GM23338 (cell line): ENCODE measurements at places on chromosomes 3 and 15. TPM values are rescaled to one million over a fixed set of nuclear protein-coding genes. Genes with fewer than 3 reads are reported as not detected.

GRCh38 chr3:127442506-127442905 lies 148.0 kb downstream of the TPRA1 start:
- H3K27me3 ChIP-seq, result no peaks in the 10 kb centered on the region
- no peaks in the 10 kb centered on the region for H3K36me3 ChIP-seq
- no peak for DNase-seq
- no peak overlapping the region for H3K27ac ChIP-seq

DNA sequence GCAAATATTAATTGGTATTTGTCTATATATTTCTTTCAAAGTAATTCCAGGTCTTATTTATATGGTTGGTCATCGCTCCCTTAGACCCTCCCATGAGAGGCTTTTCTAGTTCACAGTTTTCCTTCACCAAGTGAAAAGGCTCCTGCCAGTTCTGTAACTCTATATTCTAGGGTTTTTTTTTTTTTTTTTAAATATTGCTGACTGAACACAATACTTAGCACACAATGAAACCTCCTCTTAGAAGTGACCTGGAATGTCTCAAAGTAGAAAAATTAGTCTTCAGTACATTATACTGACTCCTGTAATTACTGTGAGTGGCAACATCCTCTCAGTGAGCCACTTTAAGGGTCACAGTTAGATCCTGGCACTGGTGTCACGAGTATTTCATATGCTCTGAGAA lies 48.6 kb upstream of the CDAN1 start:
- no peaks in the 10 kb centered on the region for H3K36me3 ChIP-seq
- H3K4me1 ChIP-seq, result no peaks in the 10 kb centered on the region
- H3K27me3 ChIP-seq, result no peaks in the 10 kb centered on the region
- H3K4me3 ChIP-seq, result no peak overlapping the region
- H3K27ac ChIP-seq, result no peak overlapping the region

Gene DPPA2
- 9.3 and 14.3 TPM in 2 replicates for total RNA-seq

- no peaks in the 10 kb centered on the region for H3K36me3 ChIP-seq
- no peaks in the 10 kb centered on the region for H3K4me1 ChIP-seq
- no peak for DNase-seq
- H3K27ac ChIP-seq, result no peak overlapping the region
- no peaks in the 10 kb centered on the region for H3K27me3 ChIP-seq
- H3K4me3 ChIP-seq, result no peak overlapping the region
Observed at GRCh38 chr3:74605437-74605836, 9.0 kb downstream of the CNTN3 start.

DNA sequence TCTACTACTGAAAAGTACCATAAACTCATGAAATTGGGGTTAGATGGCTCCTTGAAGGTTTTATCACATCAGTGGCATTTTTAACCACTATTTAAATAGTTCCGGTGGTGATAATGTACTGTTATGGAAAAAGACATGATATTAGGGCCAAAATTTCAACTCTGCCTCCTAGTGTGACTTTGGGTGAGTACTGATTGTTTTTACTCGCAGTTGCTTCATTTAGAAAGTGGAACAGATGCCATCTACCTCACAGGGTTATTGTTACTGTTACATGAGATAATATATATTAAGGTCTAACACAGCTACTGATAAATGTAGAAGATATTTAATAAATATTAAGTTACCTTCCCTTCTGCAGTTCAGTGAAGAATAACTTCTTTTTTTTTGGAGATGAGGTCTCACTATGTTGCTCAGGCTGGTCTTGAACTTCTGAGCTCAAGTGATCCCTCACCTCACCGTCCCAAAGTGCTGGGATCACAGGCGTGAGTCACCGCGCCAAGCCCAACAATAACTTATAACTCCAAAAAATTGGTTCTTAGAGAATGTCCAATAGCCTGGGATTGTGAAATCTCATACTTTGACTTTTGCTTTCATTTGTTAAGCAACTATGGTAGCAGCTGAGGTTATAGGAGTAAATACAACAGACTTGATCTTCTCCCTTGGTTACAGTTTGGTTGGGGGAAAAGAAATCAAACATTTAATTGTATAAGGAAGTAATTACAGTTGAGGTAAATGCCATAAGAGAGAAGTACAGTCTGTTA lies 48.3 kb downstream of the MEF2A start:
- no peaks in the 10 kb centered on the region for H3K27me3 ChIP-seq
- H3K4me1 ChIP-seq, result peaks cover 30% of the 10 kb centered on the region
- DNase-seq, result no peak
- H3K36me3 ChIP-seq, result no peaks in the 10 kb centered on the region
- H3K4me3 ChIP-seq, result no peak overlapping the region
- H3K27ac ChIP-seq, result no peak overlapping the region

Gene CNTN3
- total RNA-seq, result 0.04 and 0.24 TPM in 2 replicates

Gene TMEM207
- not detected in 2 replicates for total RNA-seq

GRCh38 chr15:72781631-72782030 lies 1.9 kb downstream of the ADPGK start:
- no peak for DNase-seq
- H3K27ac ChIP-seq, result no peak overlapping the region

GRCh38 chr3:3447641-3448040 lies 268.1 kb upstream of the CRBN start:
- no peaks in the 10 kb centered on the region for H3K36me3 ChIP-seq
- no peak overlapping the region for H3K4me3 ChIP-seq
- no peak for DNase-seq
- no peaks in the 10 kb centered on the region for H3K27me3 ChIP-seq
- H3K4me1 ChIP-seq, result no peaks in the 10 kb centered on the region

GRCh38 chr15:61088675-61089074 lies 140.4 kb downstream of the RORA start:
- no peaks in the 10 kb centered on the region for H3K27me3 ChIP-seq
- H3K36me3 ChIP-seq, result no peaks in the 10 kb centered on the region
- no peak for DNase-seq
- peak overlapping the region; percentile 8; the same call in 1 of the 2 replicates for H3K4me3 ChIP-seq

Gene GOLGA6L7
- total RNA-seq, result not detected in 2 replicates

Gene PRRT3
- 5.1 and 6.9 TPM in 2 replicates for total RNA-seq

GRCh38 chr3:109098079-109098644 lies 19.8 kb downstream of the MORC1 start:
- H3K27me3 ChIP-seq, result no peaks in the 10 kb centered on the region
- H3K4me3 ChIP-seq, result no peak overlapping the region
- peak; percentile 73 for DNase-seq
- H3K27ac ChIP-seq, result no peak overlapping the region

- no peaks in the 10 kb centered on the region for H3K36me3 ChIP-seq
- no peak overlapping the region for H3K4me3 ChIP-seq
- no peaks in the 10 kb centered on the region for H3K27me3 ChIP-seq
- no peak overlapping the region for H3K27ac ChIP-seq
- no peaks in the 10 kb centered on the region for H3K4me1 ChIP-seq
Observed at GRCh38 chr3:167031364-167032049, 348.6 kb downstream of the ZBBX start.

GRCh38 chr3:167602041-167602440 lies 51.7 kb downstream of the WDR49 start:
- H3K27ac ChIP-seq, result no peak overlapping the region
- peak; percentile 40 for DNase-seq
- H3K36me3 ChIP-seq, result no peaks in the 10 kb centered on the region
- H3K4me1 ChIP-seq, result peaks cover 53% of the 10 kb centered on the region
- H3K4me3 ChIP-seq, result peak overlapping the region; percentile 18

- no peak for DNase-seq
- H3K4me3 ChIP-seq, result no peak overlapping the region
- H3K4me1 ChIP-seq, result no peaks in the 10 kb centered on the region
- no peaks in the 10 kb centered on the region for H3K36me3 ChIP-seq
Observed at GRCh38 chr3:48863122-48863521, 15.4 kb upstream of the PRKAR2A start.

Gene MKRN2OS
- not detected in 2 replicates for total RNA-seq

GRCh38 chr3:127982155-127982554 lies 67.1 kb downstream of the KBTBD12 start:
- H3K4me1 ChIP-seq, result no peaks in the 10 kb centered on the region
- no peaks in the 10 kb centered on the region for H3K36me3 ChIP-seq
- no peak overlapping the region for H3K4me3 ChIP-seq
- H3K27ac ChIP-seq, result no peak overlapping the region

GRCh38 chr3:48405971-48406370 lies 23.9 kb downstream of the PLXNB1 start:
- H3K4me3 ChIP-seq, result no peak overlapping the region
- H3K27ac ChIP-seq, result no peak overlapping the region
- no peaks in the 10 kb centered on the region for H3K27me3 ChIP-seq
- DNase-seq, result no peak
- peaks cover 13% of the 10 kb centered on the region for H3K36me3 ChIP-seq

DNA sequence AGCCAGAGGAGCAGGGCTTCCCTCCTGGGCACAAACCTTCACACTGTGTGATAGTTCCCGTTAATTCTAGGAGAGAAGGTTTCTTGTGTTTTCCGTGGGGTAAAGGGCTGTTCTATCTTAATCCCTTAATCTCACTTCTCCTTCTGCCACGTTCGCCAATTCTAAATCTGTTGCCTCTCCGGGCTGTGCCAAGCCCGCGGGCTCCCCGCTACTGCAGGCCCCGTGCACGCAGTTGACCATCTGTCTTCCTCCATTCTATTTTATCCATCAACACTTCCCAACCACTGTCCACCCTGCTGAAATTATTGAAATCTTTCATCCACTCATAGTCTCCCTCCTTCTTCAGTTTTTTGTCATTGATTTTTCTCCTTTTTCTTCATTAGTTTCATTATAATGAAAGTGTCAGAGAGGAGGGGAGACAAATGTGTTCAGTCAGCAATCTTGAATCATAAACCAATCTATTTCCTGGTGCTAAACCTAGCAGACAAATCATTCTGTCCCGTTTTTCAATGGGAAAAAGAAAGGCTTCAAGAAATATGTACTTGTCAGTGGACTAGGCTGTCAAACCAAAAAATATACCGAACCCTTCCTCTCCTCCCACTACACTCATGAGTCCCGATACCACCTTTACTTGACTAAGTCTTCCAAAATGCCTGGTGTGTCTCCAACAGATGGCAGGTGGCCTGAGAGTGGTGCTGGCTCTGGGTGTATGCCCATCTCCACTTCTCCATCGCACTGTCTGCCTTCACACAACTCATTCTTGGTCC lies 39.6 kb downstream of the SLCO2A1 start:
- no peak for DNase-seq
- no peaks in the 10 kb centered on the region for H3K36me3 ChIP-seq
- H3K27ac ChIP-seq, result no peak overlapping the region
- H3K4me1 ChIP-seq, result peaks cover 29% of the 10 kb centered on the region

DNA sequence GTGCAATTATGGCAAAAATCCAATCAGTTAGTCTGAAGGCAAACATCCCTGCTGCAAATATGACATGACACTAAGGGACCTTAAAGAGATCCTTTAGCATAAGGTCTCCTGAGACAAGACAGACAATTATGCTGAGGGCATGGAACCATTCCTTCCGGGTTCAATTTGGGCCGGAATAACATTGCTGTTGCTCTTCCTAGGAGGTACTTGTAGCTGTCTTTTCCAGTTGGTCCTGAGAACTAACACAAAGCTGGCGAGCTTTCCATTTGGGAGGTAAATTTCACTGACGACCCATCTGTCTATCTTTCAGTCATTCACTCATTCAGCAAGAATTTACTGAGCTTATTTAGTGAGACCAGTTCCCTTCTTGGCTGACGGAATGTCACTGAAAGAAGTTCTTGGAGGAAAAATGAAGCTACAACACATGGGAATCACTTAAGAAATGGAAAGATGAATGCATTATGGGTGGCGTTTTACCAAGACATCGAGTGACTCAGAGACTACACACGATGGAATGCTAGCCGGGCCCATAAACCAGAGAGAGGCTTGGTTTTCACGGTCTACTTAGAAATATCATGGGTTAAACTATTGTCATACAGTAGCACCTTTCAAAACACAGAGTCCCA lies 215.5 kb downstream of the PDZRN3 start:
- no peak for DNase-seq
- H3K36me3 ChIP-seq, result no peaks in the 10 kb centered on the region
- H3K27ac ChIP-seq, result no peak overlapping the region
- H3K4me3 ChIP-seq, result no peak overlapping the region

Gene SLC27A2
- 7.5 and 9.4 TPM in 2 replicates for total RNA-seq

Gene SLC15A2
- 0.90 and 5.2 TPM in 2 replicates for total RNA-seq

DNA sequence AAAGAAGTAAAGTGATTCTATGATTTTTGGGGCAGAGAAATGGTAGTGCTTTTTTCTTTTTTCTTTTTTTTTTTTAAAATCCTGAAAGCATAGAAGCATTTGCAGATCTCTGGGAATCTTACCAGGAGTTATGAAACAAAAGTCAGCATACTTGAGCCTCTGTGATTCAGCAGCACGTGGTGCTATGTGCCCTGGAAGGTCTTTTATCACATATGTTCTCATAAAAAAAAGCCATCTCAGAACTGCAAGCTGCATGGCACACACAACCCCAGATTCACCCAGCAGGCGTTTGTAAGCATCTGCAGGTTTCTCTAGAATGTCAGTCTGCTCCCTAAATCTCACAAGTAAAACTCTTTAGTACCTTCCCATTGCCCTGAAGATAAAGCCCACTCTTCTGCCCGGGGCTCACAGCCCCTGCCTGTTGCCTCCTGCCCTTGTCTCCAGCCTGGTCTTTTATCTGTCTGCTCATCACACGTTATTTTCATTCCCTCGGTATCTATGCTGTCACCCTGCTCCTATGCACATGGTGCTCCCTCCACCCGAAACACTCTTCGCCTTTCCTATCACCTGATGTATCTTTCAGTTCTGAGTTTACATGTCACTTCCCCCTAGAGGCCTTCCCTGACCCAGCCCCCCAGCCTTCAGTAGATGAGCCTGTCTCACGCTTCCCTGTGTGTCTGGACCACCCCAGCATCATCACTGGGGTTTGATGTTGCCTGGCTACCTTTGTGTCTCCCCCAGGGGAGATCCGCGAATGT lies 72.4 kb downstream of the CHDH start:
- no peaks in the 10 kb centered on the region for H3K36me3 ChIP-seq
- H3K4me1 ChIP-seq, result no peaks in the 10 kb centered on the region
- DNase-seq, result no peak
- H3K4me3 ChIP-seq, result no peak overlapping the region

DNA sequence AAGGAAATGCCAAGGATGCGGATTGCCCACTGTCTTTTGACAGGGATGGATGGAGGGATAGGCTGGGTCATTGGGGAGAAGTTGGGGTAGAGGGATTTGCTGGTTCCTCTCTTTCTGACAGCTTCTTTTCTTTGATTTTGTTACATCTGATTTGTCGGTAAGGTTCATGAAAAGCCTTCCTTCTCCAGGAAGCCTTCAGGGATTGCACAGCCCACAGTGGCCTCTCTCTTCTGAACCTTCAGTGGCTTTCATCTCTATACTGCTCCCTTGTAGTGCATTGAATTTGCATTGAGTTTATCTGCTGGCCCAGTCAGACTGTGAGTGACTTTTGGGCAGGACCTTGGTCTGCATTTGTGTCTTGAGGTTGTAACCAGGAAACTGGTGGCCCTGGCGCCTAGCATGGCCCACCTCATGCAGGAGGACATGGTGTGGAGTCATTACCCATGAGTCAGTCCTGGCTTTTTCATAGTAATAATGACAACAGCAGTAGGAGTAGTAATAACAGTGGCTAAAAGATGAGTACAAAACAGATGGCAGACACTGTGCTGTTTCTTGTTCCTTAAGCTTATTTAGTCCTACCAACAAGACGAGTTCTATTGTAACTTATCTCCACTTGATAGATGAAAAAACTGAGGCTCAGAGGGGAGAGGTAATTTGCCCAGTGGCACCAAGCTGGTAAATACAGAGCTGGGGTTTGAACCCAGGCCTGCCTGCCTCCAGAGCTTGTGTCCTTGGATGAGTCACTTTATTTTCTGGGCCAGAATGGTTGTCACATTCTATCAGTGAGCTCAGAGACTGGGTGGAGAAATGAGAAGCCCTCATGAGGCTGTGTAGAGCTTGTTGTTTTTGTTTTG lies 28.4 kb downstream of the SMAD6 start:
- no peaks in the 10 kb centered on the region for H3K36me3 ChIP-seq
- DNase-seq, result no peak
- H3K27me3 ChIP-seq, result no peaks in the 10 kb centered on the region
- no peak overlapping the region for H3K4me3 ChIP-seq
- no peak overlapping the region for H3K27ac ChIP-seq
